Upper lobe of right lung (tissue), 1 donor: ENCODE measurements at places on chromosomes 5 and 9.

DNA sequence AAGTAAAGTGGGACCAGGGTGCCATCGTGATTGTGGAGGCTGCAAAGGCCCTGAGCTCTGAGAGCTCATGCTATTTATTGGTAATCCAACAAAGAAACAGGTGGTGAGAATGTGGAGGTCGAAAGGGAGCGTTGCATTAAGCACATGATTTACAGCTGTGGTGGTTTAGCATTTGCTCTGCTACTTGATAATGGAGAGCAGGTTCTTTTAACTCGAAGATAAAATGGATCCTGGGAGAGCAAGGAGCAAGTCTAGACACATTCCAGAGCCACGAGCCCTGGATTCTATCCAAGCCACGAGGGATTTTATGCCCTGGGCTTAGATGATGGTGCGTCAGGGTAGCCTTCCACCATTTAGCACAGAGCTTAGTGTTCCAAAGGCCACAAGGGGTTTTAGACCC lies 1710.1 kb upstream of the CDH9 start:
- no peaks in the 10 kb centered on the region for H3K4me1 ChIP-seq
- no peak for DNase-seq
- no peak overlapping the region for H3K27ac ChIP-seq
- no peaks in the 10 kb centered on the region for H3K36me3 ChIP-seq
- no peaks in the 10 kb centered on the region for H3K27me3 ChIP-seq

DNA sequence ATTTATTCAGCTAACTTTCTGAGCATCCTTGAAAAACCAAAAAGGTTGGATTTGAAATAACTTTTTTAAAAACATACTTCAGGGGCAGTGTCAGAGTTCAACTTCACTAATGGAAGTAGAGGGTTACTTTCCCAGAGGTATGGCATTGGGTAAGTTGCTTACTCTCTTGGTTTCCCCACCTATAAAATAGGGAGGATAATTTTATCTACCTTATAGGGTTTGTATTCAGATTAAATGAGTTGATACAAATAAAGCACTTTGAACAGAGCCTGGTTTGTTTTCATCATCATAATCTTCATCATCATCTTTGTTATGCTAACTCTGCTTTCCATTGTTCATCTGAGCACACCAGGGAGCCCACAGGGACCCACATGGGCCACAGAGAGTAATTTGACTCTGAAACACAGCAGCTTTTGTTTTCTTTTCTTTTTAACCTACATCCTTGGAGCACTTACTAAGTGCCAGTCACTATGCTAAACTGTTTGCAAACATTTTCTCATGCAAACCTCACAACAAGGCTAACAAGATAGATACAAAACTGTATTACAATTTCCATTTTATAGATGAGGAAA lies 179.1 kb upstream of the SLC24A2 start:
- H3K36me3 ChIP-seq, result no peaks in the 10 kb centered on the region
- H3K27ac ChIP-seq, result no peak overlapping the region
- no peak overlapping the region for H3K4me3 ChIP-seq
- no peak for DNase-seq
- no peaks in the 10 kb centered on the region for H3K27me3 ChIP-seq

GRCh38 chr5:56814963-56815657 lies at the start of gene MAP3K1:
Gene MAP3K1 (plus strand): TSS chr5:56815549. CDS start chr5:56815574, 25 bp downstream.
- peak within 1 kb of the TSS; percentile 91 for H3K27ac ChIP-seq
- peaks cover 27% of the 10 kb centered on the region for H3K4me1 ChIP-seq
- H3K27me3 ChIP-seq, result no peaks in the 10 kb centered on the region
- no peaks in the 10 kb centered on the region for H3K36me3 ChIP-seq
- DNase-seq, result peak; percentile 95

DNA sequence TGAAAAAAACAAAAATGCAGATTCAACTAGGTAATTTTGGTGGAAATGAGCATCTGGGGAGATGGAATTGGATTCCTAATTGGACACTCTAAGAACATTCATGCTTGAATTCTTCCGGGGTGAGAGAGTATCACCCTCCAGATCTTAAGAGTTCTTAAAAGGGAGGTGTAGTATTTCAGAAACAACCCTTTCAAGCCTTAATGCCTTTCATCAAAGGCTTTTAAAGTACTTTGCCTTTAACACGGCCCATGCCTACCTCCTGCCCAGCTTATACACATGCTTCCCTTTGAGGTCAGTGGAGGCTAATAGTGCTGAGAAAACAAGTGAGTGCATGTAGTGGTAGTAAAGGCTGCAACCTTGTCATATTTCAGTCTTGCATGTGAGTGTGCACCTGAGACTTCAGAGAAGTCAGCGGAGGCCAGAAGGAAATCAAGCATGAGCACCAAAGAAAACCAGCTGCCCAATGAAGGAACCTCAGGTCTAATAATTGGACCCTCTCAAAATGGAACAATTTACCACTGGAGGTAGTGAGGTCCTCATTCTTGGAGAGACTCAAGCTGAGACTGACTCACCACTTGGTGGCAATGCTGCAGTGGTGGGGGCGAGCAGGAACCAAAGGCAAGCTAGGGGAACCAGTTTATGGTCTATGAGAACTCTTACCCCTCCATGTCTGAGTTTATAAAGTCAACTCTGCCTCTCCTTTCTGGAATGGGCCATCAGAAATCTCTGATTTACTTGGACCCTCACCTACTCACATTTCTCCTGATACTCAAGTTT lies 98.4 kb upstream of the GDNF start:
- no peaks in the 10 kb centered on the region for H3K36me3 ChIP-seq
- no peak for DNase-seq
- no peaks in the 10 kb centered on the region for H3K27me3 ChIP-seq
- no peak overlapping the region for H3K27ac ChIP-seq
- no peaks in the 10 kb centered on the region for H3K4me1 ChIP-seq
- H3K4me3 ChIP-seq, result no peak overlapping the region

DNA sequence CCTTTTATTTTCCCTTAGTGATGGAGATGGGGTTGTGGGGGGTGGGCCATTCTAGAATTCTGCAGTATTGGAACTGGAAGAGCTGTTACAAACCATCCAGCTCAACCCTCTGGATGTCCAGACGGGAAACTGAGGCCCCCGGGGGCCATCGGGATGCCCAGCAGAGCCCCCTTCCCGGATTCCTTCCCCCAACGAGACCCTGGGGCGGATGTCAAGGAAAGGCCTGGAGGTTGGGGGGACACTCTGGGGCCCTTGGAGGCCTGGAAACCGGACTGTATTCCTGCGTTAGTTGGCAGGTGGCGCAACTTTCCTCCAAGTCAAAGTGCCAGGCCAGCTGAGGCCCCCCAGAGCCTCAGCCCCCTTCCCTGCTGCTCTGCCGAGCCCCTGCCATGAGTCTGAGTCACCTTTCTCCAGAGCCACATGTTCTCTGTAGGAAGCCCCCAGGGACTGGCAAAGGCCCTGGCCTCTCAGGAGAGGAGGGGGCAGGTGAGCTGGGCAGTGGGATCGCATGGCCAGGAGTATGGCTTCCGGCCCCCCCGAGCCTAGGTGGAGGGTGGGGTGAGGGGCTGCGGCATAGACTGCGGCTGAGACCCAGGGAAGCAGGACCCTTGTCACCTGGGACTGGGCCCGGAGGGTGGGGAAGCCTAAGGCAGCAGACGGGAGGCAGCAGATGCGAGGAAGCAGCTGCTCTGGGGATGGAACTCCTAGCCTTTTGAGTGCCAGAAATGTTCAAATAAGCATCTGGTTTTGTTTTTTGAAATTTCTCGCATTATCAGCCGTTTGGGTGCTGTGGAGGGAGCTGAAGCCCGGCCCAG lies 17.8 kb upstream of the FIBCD1 start:
- no peak for DNase-seq
- H3K4me3 ChIP-seq, result no peak overlapping the region
- no peaks in the 10 kb centered on the region for H3K4me1 ChIP-seq
- no peak overlapping the region for H3K27ac ChIP-seq
- H3K36me3 ChIP-seq, result no peaks in the 10 kb centered on the region

GRCh38 chr9:36963346-36963745 lies 70.7 kb downstream of the PAX5 start:
- peaks cover 6% of the 10 kb centered on the region for H3K27me3 ChIP-seq
- H3K4me3 ChIP-seq, result no peak overlapping the region
- H3K27ac ChIP-seq, result no peak overlapping the region
- H3K4me1 ChIP-seq, result no peaks in the 10 kb centered on the region
- H3K36me3 ChIP-seq, result no peaks in the 10 kb centered on the region

GRCh38 chr5:29197631-29198454 lies 1995.6 kb upstream of the CDH6 start:
- H3K4me3 ChIP-seq, result no peak overlapping the region
- no peak overlapping the region for H3K27ac ChIP-seq
- H3K4me1 ChIP-seq, result no peaks in the 10 kb centered on the region
- no peak for DNase-seq

- H3K4me3 ChIP-seq, result no peak overlapping the region
- DNase-seq, result no peak
- H3K4me1 ChIP-seq, result no peaks in the 10 kb centered on the region
Measured at GRCh38 chr9:84123648-84124406, 143.2 kb downstream of the RMI1 start.

DNA sequence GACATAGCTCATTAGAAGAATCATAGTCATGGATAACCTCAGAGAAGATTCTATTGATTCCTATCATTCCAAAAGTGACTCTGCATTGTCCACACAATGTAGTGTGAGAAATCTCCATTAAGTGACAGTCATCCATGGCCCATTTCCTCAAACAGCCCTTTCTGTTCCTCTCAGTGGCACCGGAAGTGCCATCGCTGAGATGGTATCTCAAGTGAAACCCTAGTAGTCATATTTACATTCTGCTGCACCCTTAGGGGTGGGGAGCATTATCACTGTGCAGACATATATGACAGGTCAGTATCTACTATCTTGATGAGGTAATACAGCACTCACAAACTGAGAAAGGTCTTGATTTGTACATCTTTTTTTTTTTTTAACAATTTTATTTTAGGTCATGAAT lies 55.4 kb upstream of the MIER3 start:
- H3K4me1 ChIP-seq, result no peaks in the 10 kb centered on the region
- H3K27ac ChIP-seq, result no peak overlapping the region
- no peak for DNase-seq
- no peaks in the 10 kb centered on the region for H3K27me3 ChIP-seq

- no peaks in the 10 kb centered on the region for H3K4me1 ChIP-seq
- H3K4me3 ChIP-seq, result no peak overlapping the region
- no peak for DNase-seq
- H3K27ac ChIP-seq, result no peak overlapping the region
- H3K27me3 ChIP-seq, result no peaks in the 10 kb centered on the region
- H3K36me3 ChIP-seq, result no peaks in the 10 kb centered on the region
Measured at GRCh38 chr9:87089929-87090328, 142.6 kb upstream of the GAS1 start.

GRCh38 chr9:133880136-133880535 lies 112.0 kb downstream of the VAV2 start:
- no peak overlapping the region for H3K27ac ChIP-seq
- H3K4me3 ChIP-seq, result no peak overlapping the region
- H3K4me1 ChIP-seq, result no peaks in the 10 kb centered on the region
- H3K36me3 ChIP-seq, result no peaks in the 10 kb centered on the region

- no peaks in the 10 kb centered on the region for H3K27me3 ChIP-seq
- H3K27ac ChIP-seq, result no peak overlapping the region
- no peak overlapping the region for H3K4me3 ChIP-seq
- H3K4me1 ChIP-seq, result no peaks in the 10 kb centered on the region
Measured at GRCh38 chr5:157870837-157871834, 12.2 kb upstream of the CLINT1 start.

- H3K4me3 ChIP-seq, result no peak overlapping the region
- H3K27ac ChIP-seq, result no peak overlapping the region
- no peaks in the 10 kb centered on the region for H3K36me3 ChIP-seq
- no peaks in the 10 kb centered on the region for H3K4me1 ChIP-seq
Measured at GRCh38 chr5:154118385-154118784, 72.1 kb upstream of the GALNT10 start.

GRCh38 chr5:127577458-127577857 lies 60.0 kb downstream of the PRRC1 start:
- DNase-seq, result no peak
- no peak overlapping the region for H3K27ac ChIP-seq
- H3K4me1 ChIP-seq, result no peaks in the 10 kb centered on the region
- no peaks in the 10 kb centered on the region for H3K27me3 ChIP-seq

DNA sequence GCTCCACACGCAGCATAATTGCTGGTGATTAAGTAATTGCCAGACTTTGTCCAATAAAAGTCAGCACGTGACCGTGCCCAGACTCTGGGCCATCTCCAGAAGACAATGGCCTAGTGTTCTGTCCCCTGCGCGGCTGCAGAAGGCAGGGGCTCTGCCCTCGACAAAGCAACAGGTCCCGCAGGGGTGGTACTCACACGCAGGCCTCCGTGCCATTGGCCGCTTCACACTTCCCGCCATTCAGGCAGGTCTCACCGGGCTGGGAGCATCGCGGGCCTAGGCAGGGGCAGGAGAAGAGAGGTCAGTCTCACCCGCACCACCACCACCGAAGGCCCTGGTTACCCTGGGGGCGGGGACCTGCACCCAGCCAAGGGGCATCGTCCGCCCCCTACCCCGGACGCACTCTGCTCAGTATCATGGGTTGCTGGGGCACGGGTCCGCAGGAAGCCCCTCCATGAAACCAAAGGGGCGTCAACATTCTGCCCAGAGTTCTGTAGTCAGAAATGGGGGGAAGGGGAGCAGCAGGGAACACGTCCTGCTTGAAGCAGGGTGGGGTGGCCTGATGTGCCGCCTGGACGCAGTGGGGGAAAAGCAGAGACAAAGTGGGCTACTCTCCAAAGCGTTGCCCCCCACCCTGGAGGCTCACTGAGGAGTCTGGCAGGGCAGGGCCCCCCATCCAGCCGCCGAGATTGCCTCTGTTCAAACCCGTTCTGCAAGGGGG lies 1.9 kb downstream of the NOTCH1 start:
- peaks cover 12% of the 10 kb centered on the region for H3K36me3 ChIP-seq
- peak overlapping the region; percentile 86 for H3K27ac ChIP-seq
- DNase-seq, result no peak

DNA sequence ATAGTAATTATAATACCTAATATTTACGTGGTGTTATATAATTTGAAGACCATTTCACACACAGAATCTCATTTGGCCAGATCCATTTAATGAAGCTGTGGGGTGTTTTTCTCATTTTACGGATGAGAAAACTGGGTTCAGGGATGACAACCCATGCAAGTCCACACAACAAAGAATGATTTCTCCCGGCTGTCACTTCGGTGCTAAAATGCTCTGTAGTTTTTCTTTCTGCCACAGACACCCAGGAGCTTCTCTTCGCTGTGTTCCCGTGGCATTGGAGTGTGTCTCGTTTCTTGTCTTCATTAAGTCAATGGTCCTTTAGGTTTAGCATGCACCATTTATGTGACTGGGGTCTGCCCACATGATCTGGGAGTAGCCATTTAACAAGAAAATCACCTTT lies 308.5 kb downstream of the ENC1 start:
- H3K27ac ChIP-seq, result no peak overlapping the region
- no peaks in the 10 kb centered on the region for H3K4me1 ChIP-seq
- DNase-seq, result no peak

- no peaks in the 10 kb centered on the region for H3K27me3 ChIP-seq
- H3K4me3 ChIP-seq, result no peak overlapping the region
- DNase-seq, result no peak
- H3K4me1 ChIP-seq, result no peaks in the 10 kb centered on the region
Measured at GRCh38 chr5:61991866-61992265, 314.1 kb upstream of the KIF2A start.

DNA sequence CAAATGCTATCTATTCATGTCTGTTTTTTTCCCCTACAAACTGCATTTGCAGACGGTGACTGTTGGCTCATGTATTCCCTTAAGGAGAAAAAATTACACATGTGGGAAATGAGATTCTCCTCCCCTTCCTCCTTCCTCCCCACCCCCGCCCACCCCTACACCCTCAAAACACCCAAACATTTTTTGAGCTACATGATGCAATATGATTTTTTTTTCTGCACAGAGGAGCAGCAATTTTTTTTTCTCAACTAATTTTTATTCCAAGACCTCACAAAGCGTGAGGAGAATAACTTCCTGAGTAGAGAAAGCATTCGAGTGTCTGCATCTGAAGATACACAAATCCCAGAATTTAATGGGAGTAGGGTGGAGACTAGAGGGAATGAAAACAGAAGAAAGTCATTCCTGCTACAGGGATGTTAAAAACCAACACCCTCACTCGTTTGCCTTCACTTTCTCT lies 118.1 kb downstream of the PRDM6 start:
- H3K27me3 ChIP-seq, result no peaks in the 10 kb centered on the region
- no peaks in the 10 kb centered on the region for H3K36me3 ChIP-seq
- DNase-seq, result no peak
- H3K4me1 ChIP-seq, result peaks cover 5% of the 10 kb centered on the region
- no peak overlapping the region for H3K4me3 ChIP-seq
